ENCODE measurements at places on chromosomes 12 and 14.

GRCh38 chr12:10031321-10031720 lies 839 bp downstream of the CLEC9A start:
- DNase-seq = no peak

GRCh38 chr12:108803428-108804105 lies 53.8 kb downstream of the SSH1 start:
- peak; percentile 76 for DNase-seq

DNA sequence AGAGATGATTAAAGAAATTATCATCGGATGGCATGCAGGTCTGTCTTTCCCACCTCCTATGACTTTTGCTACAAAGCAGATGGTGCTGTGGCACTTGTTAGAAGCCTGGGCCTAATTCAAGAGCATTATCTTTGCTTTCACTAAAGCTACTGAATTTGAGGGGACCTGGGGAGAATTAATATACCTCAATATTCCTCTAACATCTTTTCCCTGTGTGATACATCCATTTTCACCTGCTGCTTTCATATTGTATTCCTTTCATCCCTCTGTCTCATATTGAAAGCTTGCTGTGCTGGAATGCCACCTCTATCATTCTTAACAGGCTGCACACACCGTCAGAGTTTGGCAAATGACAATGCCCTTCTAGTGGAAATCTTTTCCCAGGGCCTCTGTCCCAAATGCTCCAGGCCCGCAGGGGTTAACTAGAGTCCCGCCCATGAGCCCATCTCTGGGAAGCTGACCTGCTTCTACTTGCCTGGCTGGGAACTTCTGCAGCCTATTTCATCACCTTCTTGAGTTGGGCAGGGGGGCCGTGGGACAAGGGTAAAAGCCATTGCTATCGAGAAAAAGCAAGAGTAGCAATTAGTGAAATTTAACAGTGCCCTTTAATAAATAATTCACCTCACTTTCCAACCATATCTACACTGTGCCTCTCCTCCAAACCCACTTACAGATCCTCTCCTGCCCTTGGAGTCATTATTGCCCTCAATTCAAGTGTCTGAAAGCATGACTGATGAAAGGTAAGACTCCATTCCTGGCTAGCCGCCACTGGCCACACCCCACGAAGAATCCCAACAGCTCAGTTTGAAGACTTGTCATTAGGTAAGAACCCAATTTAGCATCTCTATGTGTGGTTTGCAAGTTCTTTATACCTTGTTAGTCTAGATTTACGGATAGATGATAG lies 126.7 kb upstream of the BTG1 start:
- DNase-seq = no peak

DNA sequence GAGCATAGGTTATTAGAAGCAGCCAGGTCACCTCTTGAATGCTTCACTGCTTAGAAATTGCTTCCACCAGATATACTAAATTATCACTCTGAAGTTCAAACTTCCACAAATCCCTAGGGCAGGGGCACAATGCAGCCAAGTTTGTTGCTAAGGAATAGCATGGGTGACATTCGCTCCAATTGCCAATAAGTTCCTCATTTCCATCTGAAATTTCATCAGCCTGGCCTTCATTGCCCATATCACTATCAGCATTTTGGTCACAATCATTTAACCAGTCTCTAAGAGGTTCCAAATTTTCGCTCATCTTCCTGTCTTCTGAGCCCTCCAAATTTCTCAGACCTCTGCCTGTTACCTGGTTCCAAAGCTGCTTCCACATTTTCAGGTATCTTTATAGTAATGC lies 356.1 kb downstream of the DAD1 start:
- no peak for DNase-seq

GRCh38 chr12:113244047-113244460 lies 22.8 kb downstream of the TPCN1 start:
- DNase-seq = no peak

- no peak for DNase-seq
Measured at GRCh38 chr12:112107306-112108201, 1.0 kb downstream of the NAA25 start.

DNA sequence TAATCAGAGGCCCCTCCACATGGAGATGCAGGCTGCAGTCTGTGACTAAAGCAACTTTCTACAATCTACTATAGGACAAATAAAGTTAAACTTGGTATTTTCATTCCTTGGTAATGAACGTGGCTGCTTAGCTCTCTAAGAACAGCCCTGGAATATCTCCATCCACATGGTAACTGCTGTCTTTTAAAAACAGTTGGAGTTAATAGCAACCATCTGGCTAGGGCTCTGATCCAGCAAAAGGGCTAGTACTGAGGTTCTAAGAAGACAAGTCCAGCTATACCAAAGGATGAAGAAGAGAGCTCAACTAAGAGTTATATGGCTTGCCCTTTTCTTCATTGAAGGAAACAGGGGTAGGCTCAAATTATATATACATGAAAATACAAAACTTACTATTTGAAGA lies 920.1 kb downstream of the FLRT2 start:
- no peak for DNase-seq

DNA sequence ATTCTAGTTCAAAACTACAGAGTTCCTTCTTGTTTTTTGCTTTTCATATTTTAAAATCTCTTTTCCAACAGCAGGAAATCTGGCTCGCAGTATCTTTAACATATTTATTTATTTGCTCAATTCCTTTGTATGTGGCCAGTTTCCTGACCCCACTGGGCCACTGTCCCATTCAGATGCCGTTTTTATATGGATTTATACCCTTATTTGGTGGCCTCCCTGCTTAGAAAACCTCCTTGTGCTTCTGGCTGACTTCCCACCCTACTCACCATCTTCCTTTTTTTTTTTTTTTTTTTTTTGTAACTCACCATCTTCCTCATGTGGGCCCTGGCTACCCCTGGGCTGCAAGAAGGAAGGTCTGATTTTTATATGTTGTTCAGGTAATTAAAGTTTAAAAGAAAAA lies 53.9 kb downstream of the TTLL5 start:
- DNase-seq = no peak

DNA sequence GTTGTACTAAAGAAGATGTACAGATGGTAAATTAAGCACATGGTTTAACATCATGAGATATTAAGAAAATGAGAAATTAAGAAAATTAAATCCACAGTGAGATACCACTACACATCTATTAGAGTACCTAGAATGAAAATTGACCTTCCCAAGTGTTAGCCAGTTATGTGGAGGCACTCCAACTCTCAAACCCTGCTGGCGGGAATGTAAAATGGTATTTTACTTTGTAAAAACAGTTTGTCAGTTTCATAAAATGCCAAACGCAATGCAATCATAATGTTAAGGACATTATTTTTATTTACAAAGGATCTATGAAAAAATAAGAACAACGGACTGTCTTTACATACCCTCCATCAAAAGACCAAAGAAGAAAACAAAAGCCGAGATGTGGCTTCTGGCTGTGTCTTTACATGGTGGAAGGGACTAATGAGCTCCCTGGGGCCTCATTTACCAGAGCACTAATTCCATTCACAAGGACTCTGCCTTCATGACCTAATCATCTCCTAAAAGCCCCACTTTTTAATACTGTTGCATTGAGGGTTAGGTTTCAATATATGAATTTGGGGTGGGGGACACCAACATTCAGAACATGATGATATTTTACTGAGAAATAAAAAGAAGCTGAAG lies 1178.7 kb downstream of the AACS start:
- no peak for DNase-seq

- DNase-seq = peak; percentile 26
Measured at GRCh38 chr12:55974308-55974730, 441 bp downstream of the RAB5B start.

GRCh38 chr14:37466003-37466622 lies 128.9 kb downstream of the FOXA1 start:
- no peak for DNase-seq

GRCh38 chr12:124543052-124543589 lies 24.3 kb downstream of the NCOR2 start:
- no peak for DNase-seq

DNA sequence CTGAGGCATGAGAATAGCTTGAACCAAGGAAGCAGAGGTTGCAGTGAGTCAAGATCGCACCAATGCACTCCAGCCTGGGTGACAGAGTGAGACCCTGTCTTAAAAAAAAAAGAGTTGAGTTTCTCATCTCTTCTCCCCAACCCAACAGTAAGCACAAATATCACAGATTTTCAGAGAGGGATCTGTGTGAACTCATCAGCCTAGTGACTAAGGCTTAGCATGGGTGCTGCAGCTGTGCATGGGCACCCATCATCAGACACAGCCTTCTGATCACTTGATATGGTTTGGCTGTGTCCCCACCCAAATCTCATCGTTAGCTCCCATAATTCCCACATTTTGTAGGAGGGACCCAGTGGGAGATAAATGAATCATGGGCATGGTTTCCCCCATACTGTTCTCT lies 298.9 kb downstream of the PCNX1 start:
- no peak for DNase-seq

- DNase-seq = no peak
Measured at GRCh38 chr12:117032593-117033381, 66.4 kb downstream of the TESC start.

DNA sequence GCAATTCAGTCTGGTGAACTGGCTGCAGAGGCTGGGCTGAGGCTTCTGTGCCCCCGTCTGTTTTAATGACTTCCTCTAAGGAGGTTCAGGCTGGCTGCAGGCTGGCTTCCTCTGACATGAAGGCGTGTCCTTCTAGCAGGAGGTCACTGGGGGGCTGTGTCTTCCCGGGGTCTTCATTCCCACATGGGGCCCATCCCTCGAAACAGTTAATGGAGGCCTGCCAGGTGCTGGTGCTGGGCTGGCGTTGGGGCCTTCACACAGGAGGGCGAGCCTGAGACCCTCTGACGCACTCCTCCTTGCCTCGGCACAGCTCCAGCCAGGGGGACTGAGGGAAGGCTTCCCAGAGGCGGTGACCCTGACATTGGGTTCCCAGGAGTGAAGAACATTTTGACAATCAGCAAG lies 57.7 kb upstream of the DLK1 start:
- no peak for DNase-seq

- DNase-seq = no peak
Measured at GRCh38 chr12:31759632-31760459, 31.0 kb upstream of the AMN1 start.

GRCh38 chr12:19055589-19055988 lies 73.9 kb upstream of the PLEKHA5 start:
- DNase-seq = no peak

DNA sequence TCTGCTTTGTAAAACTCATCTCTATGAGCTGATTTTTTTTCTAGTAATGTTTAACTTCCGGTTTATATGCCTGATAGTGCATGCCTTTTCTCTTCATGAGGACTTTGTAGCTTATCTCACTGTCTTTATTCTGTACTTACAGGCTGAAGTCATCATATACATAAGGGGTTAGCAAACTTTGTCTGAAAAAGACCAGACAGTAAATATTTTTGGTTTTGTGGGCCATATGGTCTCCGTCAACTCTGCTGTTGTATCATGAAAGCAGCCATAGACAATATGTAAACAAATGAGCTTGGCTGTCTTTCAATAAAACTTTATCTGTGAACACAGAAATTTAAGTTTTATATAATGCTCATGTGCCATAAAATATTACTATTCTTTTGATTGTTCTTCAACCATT lies 172.1 kb downstream of the GXYLT1 start:
- no peak for DNase-seq

DNA sequence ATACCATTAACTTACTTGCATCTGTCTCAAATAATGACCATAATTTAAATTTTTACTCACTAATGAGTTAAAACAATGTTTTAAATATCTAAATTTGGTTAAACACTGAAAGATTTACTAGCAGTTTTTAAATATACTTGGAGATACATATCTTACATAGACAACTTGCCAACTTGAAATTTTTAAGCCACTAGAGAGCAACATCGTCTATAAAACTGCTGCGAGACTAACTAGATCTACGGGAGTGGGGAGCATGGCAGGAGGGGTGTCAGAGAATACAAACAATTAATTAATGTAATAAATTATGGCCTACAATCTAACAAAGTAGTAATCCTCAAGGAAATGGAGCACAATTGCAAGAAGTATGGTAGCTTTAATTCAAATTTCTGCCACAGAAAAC lies 120.4 kb downstream of the LRRIQ1 start:
- no peak for DNase-seq

GRCh38 chr14:106209755-106210154 lies 683.4 kb downstream of the TMEM121 start:
- DNase-seq = peak; percentile 72

DNA sequence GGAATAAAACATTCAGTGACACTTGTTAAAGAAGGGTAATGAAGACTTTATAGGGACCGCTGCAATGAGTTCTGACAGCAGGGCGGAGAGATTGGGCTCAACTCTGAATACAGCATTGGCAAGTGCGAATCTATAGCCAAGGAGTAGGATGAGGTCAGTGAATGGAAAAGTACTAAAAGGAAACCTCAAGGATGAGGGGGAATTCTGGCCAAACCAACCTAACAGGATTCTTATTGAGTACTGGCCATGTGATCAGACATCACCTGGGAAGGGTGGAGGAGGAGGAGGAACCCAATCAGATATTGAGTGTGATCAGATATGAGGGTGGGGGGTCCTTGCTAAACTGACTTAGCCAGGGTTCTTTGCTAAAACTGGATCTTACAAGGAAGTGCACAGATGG lies 31.0 kb downstream of the DRAM1 start:
- DNase-seq = no peak

- no peak for DNase-seq
Measured at GRCh38 chr12:11973396-11973795, 97.3 kb upstream of the BCL2L14 start.

GRCh38 chr14:93375673-93376156 lies 28.7 kb downstream of the COX8C start:
- DNase-seq = peak; percentile 1

DNA sequence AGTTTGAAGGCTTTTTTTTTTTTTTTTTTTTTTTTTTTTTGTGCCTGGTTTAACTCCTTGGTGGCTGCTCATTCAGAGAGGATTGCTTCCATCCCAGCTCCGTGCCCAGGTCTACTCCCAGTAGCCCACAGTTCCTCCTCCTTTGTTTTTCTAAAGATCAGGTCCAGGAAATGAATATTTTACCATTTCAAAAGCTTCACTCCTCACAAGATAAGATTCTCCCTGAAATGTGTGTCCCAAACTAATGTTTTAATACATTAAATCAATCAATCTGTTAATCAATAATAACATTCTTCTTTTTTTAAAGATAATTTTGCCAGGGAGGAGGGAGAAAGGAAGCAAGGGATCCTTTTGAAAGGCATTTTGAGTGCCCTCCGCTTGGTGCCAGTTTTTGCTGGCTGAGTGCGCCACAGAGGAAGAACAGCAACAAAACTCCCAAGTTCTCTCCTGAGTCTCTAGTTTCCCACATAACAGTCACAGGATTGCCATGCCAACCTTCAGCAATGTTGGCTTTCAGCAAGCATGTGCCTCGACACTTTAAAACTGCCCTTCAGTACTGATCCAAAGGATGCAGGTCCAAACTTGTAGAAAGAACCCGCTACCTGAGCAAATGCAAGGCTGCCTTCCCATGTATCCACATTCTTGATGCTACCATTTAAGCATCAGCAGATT lies 99.2 kb downstream of the RMST start:
- no peak for DNase-seq

DNA sequence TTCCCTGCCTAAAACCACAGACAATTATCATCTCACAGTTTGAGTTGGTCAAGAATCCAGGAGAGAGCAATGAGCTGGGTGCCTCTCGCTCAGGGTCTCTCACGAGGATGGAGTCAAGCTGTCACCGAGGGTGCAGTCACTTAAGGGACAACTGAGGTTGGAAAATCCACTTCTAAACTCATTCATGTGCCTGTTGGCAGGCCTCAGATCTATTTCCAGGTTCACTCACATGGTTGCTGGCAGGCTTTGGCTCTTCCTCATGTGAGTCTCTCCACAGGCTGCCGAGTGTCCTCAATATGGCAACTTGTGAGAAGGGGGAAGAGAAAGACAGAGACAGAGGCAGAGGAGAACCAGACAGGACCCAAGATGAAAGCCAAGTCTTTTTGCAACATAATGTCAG lies 10.5 kb upstream of the OR10P1 start:
- no peak for DNase-seq

- no peak for DNase-seq
Measured at GRCh38 chr12:45257185-45257930, 41.5 kb downstream of the ANO6 start.

Data from CD4-positive, alpha-beta T cell treated with Interleukin-6 at 100 ng/mL for 8 hours (primary cell).